ENCODE measurements at places on chromosomes 16 and 17. TPM values are rescaled to one million over a fixed set of nuclear protein-coding genes. Genes with fewer than 3 reads are reported as not detected.

LITAFD gene
- not detected for total RNA-seq

VAT1L gene
- 49.4 TPM for total RNA-seq

PGAP3 gene
- 15.3 TPM for total RNA-seq

HIGD1B gene
- total RNA-seq = 10.3 TPM

CLEC3A gene
- not detected for total RNA-seq

HAS3 gene
- 0.38 TPM for total RNA-seq

SRR gene
- 9.3 TPM for total RNA-seq

TRPV2 gene
- 9.1 TPM for total RNA-seq

DNA sequence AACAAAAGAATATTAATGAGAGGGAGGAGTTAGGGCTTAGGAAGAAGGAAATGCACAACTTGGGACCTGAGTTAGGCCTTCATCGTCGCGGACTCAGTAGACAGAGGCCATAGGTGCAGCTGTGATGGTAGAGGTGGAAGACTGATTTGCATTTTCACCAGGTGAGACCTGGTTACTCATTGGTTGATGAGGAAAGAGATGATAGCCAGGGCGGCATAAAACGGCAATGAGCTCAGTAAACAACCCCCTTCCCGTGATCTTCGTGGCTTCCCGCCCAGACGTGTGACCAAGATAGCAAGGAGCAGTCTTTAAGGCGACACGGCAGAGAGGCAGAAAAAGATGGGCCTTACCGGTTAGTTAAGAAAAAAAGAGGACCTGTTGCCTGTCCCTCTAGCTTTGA is at the start of gene TMC5:
TMC5 (plus strand) TSS at position 244 of the 400 bp plus-strand sequence. CDS start 22,156 bp downstream, outside the sequence.
- no peak for DNase-seq

- DNase-seq = no peak
Measured at GRCh38 chr16:20867585-20867984, 32.6 kb downstream of the DCUN1D3 start.

- no peak for DNase-seq
Measured at GRCh38 chr17:75244133-75244866, 17.1 kb downstream of the GGA3 start.

- no peak for DNase-seq
Measured at GRCh38 chr17:42133461-42134041, 10.9 kb downstream of the HSPB9 start.

DNA sequence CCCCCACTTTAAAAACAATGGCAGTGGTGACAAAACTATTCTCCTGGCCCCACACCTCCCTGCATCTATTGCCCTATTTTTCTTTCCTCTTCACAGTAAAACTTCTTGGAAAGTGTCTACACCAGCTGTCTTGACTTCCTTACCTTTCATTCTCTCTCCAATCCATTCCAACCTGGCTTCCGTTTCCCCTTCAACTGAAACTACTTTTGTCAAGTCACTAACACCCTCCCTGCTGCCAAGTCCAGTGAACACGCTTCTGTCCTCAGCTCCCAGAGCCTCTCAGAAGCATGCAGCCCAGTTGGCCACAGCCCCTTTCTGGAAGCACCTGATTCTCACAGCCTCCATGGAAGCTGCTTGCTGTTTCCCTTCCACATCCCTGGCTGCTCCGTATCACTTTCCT is 4.0 kb upstream of the SCN4A start:
- no peak for DNase-seq

- no peak for DNase-seq
Measured at GRCh38 chr17:3974138-3974687, 10.0 kb upstream of the ATP2A3 start.

GRCh38 chr17:78013683-78014467 is 55.4 kb downstream of the TNRC6C start:
- no peak for DNase-seq

GRCh38 chr16:83723244-83723643 is 84.5 kb upstream of the HSBP1 start:
- no peak for DNase-seq

DNA sequence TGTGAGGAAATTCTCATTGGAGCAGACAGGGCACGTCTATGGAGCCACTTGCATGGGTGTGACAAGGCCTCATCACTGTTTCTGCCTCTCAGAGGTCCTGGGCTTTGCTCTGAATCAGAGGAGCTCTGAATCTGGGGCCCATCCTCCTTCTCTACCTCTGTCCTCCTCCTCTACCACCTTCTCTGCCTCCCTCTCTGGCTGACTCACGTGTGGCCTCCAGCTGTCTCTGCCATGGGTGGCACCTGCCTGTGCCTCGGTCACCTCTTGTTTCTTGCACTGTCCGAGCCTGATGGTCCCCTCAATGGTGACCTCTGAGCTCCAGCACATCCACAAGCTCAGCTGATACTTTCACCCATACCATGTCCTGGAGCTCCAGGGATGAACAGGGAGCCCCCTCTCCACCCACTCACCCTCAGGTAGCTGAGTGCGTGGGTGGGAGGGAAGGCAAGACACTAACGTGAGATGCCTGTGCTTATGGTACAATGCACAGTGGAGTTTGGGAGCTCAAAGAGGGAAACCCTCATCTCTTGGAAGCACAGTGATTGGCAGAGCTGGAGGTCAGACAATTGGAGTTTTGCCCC is 116.4 kb upstream of the CRHR1 start:
- no peak for DNase-seq

- DNase-seq = peak; percentile 84
Measured at GRCh38 chr17:31593806-31594205, 202.3 kb downstream of the RAB11FIP4 start.

GRCh38 chr16:65771707-65772106 is 594.8 kb upstream of the CDH5 start:
- no peak for DNase-seq

GRCh38 chr17:75531721-75532072 is 6.2 kb downstream of the LLGL2 start:
- no peak for DNase-seq

- no peak for DNase-seq
Measured at GRCh38 chr16:67648088-67648763, 3.3 kb downstream of the CARMIL2 start.

DNA sequence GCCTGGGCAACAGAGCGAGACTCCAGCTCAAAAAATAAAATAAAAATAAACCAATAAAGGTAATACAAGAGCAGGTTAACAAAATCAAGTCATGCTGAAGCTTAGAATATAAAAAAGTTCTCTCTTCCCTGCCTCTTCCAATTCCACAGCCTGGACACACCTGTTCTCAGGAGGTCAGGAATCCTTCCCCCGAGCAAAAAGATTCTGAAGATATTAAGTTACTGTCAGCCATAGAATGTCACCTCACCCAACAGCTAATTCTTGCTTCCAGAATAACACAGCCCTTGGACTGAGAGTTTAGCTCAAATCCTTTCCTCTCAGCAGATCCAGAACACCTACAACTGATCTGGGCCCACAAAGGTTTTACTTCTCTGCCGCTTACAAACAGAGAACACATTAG is 27.1 kb downstream of the SLC39A11 start:
- DNase-seq = no peak

DNA sequence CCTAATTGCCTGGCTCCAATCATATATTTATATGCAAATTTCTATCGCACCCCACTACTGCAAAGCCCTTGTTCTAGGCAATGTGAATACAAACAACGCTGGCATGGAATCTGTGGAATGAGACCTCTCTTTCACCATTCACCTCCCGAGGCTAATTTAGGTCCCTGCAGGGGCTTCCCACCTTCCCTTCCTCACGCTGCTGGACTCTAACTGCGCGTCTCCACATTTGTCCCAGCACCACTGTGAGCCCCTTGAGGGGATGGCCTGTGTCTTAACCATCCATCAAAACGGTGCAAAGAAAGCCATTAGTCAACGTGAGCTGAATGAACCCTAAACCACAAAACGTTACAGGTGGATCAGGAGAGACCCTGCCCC is 1.6 kb downstream of the TMEM114 start:
- no peak for DNase-seq

GRCh38 chr17:4934173-4934979 is 2.3 kb downstream of the GP1BA start:
- no peak for DNase-seq

All from cardiac septum (tissue), 1 donor.